NCI-H526 treated with DMSO at 0.1 percent for 48 hours (cell line): ENCODE measurements at places on chromosomes 3 and 15.

DNA sequence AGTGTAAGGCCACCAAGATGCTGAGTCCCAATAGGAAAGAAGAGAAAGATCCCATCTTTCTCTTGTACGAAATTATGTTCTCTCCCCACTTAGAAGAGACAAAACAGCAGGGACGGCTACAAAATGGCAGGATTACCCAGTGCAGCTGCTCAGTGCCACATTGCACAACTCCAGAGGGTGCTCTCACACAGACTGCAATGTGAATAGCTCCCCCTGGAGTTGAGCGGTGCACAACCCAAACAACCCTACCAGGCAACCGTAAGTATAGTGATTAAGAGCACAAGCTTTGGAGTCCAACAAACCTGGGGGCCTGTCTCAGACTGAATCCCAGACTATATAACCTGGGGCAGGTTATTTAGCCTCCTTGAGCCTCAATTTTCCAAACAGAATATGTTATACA is 3.1 kb upstream of the BHLHE40 start:
- DNase-seq = no peak

- DNase-seq = no peak
These were observed 21.1 kb upstream of the ST6GAL1 start for GRCh38 chr3:186909078-186909853.

GRCh38 chr15:54722342-54722986 is 474.3 kb downstream of the RSL24D1 start:
- DNase-seq = no peak

DNA sequence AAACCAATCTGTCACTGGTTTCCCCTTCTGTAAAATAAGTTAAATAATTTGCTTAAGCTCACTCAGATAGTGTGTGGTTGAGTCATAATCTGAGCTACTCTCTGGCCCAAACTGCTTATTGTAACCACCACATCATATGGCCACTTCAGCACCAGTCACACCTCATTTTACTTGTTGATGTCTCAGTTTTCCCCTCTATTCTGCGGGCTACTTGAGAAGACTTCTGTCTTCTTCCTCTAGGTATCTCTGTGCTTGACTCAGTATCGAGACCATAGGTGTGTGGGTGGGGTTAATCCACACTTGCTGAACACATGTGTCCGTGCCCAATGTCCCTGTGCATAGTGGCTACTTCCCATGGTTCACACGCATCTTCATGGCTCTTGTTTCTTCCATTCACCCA is 32.9 kb downstream of the CRYGS start:
- no peak for DNase-seq
